ENCODE measurements at places on chromosomes 6 and 20.
A peak's percentile ranks its signal among the peaks of the same experiment; 100 is the strongest.

GRCh38 chr20:11982955-11983470 lies 65.3 kb downstream of the BTBD3 start:
- no peak for DNase-seq

- DNase-seq, result no peak
These were observed 734.3 kb downstream of the QKI start for GRCh38 chr6:164148788-164149187.

GRCh38 chr20:23049201-23050075 lies at the start of gene THBD:
TSS of gene THBD (minus strand) at chr20:23049672. CDS start at chr20:23049504, 168 bp downstream.
- DNase-seq, result no peak

GRCh38 chr20:63736893-63737694 lies 630 bp downstream of the LIME1 start:
- DNase-seq, result peak; percentile 50

DNA sequence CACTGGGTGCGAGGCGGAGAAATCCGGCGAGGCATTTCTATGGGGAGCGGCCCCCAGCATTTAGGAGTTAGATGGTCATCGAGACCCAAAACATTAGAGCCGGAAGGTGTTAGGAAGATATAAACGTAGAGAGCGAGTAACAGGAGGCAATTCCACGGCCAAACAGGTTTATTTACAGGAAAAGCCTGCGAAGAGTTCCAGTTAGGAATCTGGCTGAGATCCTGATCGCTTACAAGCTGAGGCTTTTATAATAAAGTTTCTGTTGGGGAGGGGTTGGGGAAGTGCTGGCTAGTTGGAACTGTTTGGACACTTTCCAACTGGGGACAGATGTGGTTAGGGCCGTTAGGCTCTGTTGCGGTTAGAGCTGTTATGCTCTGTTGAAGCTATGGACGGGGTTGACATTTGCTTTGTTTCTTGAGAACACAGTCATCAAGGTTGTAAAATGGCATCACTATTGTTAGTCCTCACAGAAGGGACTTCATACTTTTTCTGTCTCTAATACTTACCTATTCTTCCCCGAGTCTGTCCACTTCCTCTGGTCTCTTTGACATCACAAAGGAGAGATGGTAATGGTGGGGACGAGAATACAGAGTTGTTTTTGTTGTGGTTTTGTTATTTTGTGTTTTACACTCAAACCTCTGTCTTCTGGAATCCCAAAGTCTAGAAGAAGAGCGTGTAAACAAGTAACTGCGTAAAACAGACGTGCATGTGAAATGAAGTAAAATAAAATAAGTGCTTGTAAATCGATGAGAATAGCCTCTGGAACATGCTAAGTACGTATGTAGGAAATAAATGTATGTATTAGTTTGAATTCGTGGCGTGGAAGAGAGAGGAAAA lies 554 bp upstream of the ZSCAN31 start:
- no peak for DNase-seq

DNA sequence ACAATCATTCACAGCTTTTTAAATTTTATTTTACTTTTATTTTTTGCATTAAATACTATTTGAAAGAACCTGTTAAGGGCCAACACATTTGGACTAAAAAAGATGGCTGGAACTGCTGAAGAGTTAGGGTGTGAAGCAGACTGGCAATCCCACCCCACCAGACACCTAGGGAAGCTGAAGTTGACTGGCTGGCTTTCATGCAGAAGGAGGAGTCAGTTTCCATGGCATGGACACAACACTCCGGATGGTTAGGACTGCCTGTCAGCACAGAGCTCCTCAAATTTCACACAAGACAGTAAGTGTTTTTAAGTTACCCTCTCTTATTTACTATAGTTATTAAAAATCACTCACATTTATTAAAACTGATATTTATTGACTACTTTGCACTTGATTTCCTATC lies at the start of gene ANKRD66:
ANKRD66 (plus strand) TSS at position 238 of the 400 bp plus-strand sequence. CDS start 5,016 bp downstream, outside the sequence.
- DNase-seq, result no peak

DNA sequence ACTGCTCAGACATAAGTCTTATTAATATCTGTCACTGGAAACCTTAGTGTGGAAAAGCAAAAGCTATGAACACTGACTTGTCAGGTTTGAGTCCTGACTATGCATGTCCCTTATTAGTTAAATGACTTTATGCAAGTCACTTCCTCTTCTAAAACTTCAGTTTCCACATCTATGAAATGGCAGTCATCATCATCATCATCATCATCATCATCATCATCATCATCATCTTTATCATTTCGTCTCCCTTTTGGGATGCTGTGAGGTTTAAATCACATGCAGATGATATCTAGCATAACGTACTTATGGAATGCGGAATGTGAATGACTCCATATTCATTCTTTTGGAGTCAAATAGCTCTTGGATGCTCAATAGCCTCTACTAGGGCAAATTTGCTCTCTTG lies 24.5 kb downstream of the HDGFL1 start:
- DNase-seq, result no peak

GRCh38 chr6:67129780-67130179 lies 1422.8 kb upstream of the EYS start:
- DNase-seq, result no peak

DNA sequence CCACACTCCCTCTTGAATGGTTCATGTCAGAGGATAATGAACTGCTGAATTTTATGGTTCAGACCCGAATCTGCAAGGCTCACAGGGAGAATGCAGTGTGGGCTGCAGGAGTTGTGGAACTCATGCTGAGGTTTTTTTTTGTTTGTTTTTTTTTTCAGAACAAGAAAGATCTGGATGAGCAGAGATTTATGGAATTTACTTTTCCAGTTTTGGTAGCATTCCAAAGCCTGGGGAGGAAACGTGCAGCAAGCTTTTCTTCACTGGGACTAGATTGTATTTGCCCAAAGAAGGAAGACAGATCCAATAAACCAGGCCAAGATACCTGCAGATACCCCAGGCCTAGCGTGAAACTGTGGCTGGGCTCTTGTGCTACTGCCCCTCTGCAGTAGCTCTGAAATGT lies 223.9 kb upstream of the TAB2 start:
- no peak for DNase-seq

DNA sequence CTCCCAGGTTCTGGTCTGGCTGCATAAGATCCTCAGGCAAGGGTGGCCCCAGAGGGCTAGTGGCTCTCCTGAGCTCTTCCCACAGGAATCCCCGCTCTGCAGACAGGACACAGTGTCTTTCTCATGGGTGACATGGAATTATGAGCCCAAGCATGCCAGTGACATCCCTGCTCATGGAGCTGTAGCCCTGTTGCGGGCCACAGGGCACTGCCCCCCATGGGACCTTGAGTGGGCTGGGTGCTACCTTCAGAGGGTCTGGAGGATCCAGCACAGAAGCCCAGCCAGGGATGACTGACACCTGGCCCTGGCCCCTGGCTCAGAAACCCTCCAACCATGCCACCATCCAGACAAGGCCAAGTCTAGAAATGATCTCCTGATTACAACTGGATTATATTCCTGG lies 657.5 kb upstream of the DEFB115 start:
- no peak for DNase-seq

DNA sequence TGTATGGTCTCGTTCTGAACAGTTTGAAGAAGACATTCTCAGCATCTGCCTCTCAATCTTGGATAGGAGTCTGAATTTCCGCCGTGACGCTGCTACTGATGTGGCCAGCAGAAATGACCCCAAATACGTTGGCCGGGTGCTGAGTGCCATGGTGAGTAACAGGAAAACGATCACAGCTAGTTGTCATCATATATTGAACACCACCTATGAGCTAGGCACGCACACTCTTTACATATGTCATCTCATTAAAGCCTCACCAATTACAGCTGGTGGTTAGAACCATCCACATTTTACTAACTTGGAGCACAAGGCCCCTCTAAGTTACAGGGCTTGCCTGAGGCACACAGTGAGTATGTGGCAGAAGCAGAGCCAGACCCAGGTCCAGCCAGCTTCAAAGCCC lies 17.1 kb downstream of the TGM3 start:
- no peak for DNase-seq

- no peak for DNase-seq
These were observed 92.0 kb downstream of the JAG1 start for GRCh38 chr20:10581823-10582222.

GRCh38 chr6:4316867-4317400 lies 181.6 kb upstream of the ECI2 start:
- no peak for DNase-seq

- peak; percentile 95 for DNase-seq
These were observed 32.5 kb downstream of the PNPLA1 start for GRCh38 chr6:36302227-36302976.
